Peyer's patch (tissue), 4 donors: ENCODE measurements at places on chromosomes 5 and 9. TPM values are rescaled to one million over a fixed set of nuclear protein-coding genes. Genes with fewer than 3 reads are reported as not detected.

DNA sequence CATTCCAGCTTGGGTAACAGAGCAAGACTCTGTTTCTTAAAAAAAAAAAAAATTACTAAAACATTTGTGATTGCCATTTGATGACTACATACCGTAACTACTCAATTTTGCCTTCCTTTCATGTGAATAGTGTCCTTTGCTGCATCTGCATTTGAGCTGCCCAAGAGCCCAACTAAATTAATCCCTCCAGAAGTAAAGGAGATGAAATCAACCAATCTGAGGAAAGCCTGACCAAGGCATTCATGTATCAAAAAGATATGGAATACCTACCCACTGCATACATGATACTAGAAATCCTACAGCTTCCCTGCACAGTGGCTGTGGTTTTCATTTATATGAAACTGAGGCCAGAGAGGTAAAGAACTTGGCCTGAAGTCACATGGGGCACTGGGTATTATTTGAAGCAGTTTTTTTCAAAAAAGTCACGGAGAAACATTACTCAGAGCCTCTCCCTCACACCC is 177.5 kb downstream of the AOPEP start:
- no peak for DNase-seq
- no peak overlapping the region for H3K27ac ChIP-seq

DNA sequence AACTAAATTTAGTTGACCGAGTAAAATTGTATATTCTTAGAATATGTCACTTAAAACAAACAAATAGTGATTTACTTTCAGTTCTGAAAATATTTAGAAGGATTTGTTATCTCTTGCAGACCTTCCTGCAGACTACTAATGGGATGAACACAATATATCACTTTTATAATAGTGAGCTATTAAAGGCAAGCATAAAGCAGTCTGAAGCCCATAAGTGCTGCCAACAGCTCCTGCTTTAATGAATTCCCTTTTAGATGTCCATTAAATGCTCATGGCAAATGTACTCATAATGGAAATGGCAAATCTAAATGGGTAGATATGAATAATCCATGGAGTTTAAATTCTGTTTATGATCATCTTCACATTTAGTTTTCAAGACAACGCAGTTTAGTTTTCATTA is 170.2 kb downstream of the RANBP17 start:
- H3K27ac ChIP-seq: no peak overlapping the region
- no peak for DNase-seq
- H3K36me3 ChIP-seq: no peaks in the 10 kb centered on the region
- H3K4me1 ChIP-seq: no peaks in the 10 kb centered on the region
- H3K27me3 ChIP-seq: no peaks in the 10 kb centered on the region

DNA sequence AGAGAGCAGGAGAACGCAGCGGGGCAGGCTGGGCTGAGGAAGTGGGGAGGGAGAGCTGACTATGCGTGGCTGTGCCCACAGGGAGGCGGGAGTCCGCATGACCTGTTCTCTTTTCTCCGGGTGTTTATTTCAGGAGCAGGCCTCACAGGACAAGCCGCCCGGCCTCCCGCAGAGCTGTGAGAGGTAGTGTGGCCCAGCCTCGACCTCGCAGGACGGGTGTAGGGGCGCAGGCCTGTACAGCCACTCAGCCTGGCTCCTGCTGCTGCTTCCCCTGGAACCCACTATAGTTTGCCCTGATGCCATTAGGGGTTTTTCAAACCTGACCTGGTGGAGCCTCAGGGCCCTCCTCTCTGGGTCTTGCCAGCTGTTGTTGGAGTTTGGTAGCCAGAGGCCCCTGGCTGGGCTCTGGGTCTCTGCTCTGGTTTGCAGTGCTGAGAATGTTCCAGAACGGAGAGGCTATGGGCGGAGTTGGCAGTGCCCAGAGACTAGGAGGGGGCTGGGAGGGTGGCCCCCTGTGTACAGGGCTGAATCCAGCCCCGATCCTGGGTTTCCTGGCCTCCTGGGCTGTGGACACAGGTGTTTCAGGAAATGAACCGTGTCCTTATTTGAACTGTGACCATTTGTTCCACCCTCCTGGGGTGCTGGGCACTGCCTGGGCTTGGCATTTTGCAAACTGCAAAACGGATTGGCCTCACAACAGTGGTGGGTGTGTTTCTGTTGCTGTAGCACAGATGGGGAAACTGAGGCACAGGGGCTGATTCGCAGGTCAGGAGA is 78.8 kb downstream of the WNK2 start:
- H3K27me3 ChIP-seq: no peaks in the 10 kb centered on the region
- no peaks in the 10 kb centered on the region for H3K4me1 ChIP-seq
- H3K4me3 ChIP-seq: no peak overlapping the region
- DNase-seq: no peak
- H3K36me3 ChIP-seq: peaks cover 41% of the 10 kb centered on the region
- no peak overlapping the region for H3K27ac ChIP-seq

GRCh38 chr5:181059297-181060230 is 19.5 kb downstream of the BTNL9 start:
- no peak overlapping the region for H3K27ac ChIP-seq
- H3K27me3 ChIP-seq: no peaks in the 10 kb centered on the region
- no peaks in the 10 kb centered on the region for H3K4me1 ChIP-seq
- peak overlapping the region; percentile 25 for H3K4me3 ChIP-seq

DNA sequence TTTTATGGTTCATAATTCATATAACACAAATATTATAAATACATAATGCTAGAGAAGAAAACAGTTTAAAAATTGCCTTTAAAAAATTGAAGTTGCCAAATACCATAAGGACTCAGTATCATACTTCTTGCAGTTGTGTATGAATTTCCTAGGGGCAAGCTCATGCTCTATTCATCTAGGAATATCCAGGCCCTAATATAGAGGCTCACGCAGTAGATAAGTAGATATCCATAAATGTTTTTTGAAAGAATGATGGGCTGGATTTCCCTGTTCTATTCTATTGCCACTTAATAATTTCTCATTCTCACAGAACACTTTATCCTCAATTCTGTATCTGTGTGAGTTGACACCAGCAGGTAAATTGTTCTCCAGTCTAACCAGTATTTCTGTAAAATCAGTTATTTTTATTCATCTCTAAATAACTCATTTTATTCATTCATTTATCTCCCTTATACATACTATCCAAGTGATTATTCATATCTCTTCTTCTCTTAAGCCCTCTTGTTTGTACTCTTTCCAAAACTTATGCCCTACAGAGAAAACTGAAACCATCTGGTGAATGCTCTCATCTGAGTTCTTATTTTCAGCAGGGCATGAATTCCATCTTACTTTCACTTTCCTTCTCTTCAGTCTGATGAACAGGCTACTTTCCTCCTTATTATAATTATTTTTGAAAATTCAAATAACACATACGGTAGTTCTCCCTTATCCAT is 97.1 kb downstream of the SLC44A1 start:
- H3K27ac ChIP-seq: no peak overlapping the region
- H3K36me3 ChIP-seq: peaks cover 4% of the 10 kb centered on the region
- H3K4me1 ChIP-seq: no peaks in the 10 kb centered on the region

- no peak overlapping the region for H3K27ac ChIP-seq
- H3K36me3 ChIP-seq: no peaks in the 10 kb centered on the region
- no peak overlapping the region for H3K4me3 ChIP-seq
- no peaks in the 10 kb centered on the region for H3K4me1 ChIP-seq
- DNase-seq: no peak
- H3K27me3 ChIP-seq: no peaks in the 10 kb centered on the region
Observed at GRCh38 chr9:121827251-121827967, 176.0 kb downstream of the DAB2IP start.

DNA sequence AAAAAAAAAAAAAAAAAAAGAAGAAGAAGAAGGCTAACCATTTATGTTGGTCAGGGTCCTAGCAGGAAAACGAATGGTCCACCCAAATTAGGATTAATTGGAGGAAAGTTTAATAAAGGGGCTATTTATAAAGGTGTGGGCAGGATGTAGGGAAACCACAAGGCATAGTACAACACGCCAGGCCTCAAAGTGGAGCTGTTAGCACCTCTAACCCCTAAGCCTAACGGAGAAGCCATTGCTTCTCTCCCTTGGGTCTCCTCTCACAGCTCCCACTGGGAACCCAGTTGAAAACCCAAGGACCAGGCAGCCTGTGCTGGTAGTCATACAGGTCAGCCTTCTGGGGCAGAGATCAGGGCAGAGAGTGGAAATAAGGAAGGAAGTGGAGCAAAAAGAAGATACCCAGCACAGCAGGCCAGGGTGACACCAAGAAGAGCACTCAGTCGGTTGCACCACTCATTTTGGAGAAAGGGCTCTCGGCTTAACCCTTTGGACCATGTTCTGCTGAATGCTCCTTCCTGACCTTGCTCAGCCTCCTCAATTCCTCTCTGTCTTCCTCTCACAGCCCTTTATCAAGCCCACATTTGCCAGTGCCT is 8.8 kb upstream of the GLIPR2 start:
- H3K4me3 ChIP-seq: no peak overlapping the region
- peaks cover 22% of the 10 kb centered on the region for H3K4me1 ChIP-seq
- H3K36me3 ChIP-seq: no peaks in the 10 kb centered on the region
- DNase-seq: peak; percentile 49
- H3K27ac ChIP-seq: no peak overlapping the region
- H3K27me3 ChIP-seq: no peaks in the 10 kb centered on the region

DNA sequence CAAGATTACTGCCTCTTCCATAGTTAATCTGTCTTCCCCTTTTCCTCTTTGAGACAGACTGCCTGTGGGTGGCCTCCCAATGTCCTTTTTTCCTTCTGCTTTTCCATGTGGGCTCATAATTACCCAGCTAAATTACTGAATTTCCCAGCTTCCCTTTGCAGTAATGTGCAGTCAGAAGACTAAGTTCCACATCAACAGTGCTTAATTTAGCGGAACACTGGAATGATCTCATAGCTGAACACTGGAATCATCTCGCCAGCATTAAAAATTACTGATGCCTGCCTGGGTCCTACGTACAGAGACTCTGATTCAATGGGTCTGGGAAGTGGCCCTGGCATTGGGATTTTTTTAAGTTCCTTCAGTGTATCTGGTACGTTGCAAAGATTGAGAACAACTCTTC is 84.3 kb downstream of the DNAH5 start:
- H3K4me3 ChIP-seq: no peak overlapping the region
- H3K27ac ChIP-seq: no peak overlapping the region
- no peak for DNase-seq
- no peaks in the 10 kb centered on the region for H3K4me1 ChIP-seq
- no peaks in the 10 kb centered on the region for H3K36me3 ChIP-seq

- no peak overlapping the region for H3K27ac ChIP-seq
- no peaks in the 10 kb centered on the region for H3K36me3 ChIP-seq
- no peak for DNase-seq
- H3K4me3 ChIP-seq: no peak overlapping the region
Observed at GRCh38 chr5:1923766-1924165, 41.0 kb upstream of the IRX4 start.

DNA sequence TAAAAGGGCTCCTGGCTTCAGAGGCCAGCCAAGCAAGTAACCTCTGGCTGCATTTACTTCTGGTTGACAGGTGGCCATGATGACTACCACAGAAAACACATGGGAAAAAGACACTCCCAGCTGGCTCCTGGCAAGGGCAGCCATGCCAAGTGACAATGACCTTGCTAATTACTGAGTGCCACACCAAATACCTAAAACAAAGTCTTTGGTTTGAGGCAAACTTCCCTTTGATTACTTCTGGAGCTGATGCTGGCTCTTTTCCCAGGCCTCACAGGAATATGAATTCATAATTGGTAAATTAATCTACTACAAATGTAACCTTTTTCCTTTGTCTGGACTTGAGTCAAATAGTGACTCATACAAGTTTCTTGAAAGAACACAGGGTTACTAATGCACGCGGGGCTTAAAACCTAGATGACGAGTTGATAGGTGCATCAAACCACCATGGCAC is 61.0 kb downstream of the LPAR1 start:
- H3K27ac ChIP-seq: no peak overlapping the region
- peak; percentile 58 for DNase-seq
- no peaks in the 10 kb centered on the region for H3K36me3 ChIP-seq
- H3K4me3 ChIP-seq: no peak overlapping the region
- no peaks in the 10 kb centered on the region for H3K4me1 ChIP-seq

DNA sequence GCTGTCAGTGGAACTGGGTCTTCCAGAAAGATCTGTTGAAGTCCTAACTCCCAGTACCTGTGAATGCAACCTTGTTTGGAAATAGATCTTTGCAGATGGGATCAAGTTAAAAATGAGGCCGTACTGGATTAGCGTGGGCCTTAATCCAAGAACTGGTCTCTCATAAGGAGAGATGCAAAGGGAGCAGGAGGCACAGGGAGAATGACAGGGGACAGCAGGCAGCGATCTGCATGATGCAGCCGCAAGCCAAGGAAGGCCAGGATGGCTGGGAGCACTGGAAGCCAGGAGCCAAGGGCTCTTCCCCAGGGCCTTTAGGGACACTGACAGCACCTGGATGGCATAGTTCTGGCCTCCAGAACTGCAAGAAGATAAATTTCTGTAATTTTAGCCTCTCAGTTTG is 114.4 kb downstream of the ICE1 start:
- H3K4me3 ChIP-seq: no peak overlapping the region
- no peaks in the 10 kb centered on the region for H3K36me3 ChIP-seq
- no peak overlapping the region for H3K27ac ChIP-seq

- no peak overlapping the region for H3K4me3 ChIP-seq
- DNase-seq: no peak
- H3K27ac ChIP-seq: no peak overlapping the region
- no peaks in the 10 kb centered on the region for H3K36me3 ChIP-seq
Observed at GRCh38 chr9:5430912-5431311, 6.8 kb downstream of the PLGRKT start.

DNA sequence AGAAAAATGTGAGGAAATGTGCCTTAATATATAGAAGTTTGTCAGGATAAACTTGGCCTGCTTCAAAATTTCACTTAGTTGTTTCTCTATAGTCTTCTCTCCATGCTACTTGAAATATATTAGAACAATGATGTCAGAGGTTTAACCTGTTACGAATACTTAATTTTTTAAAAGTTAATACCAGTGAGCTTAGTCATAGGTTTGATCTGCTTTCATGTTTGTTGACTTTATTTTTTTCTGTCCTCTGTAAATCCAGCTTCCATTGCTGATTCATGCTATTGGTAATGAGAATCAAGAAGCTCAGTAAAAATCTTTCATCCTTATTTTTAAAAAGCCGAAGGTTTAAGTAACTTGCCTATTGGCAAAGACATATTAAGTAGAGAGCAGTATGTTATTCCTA is 27.9 kb downstream of the BDP1 start:
- no peak overlapping the region for H3K27ac ChIP-seq
- no peaks in the 10 kb centered on the region for H3K27me3 ChIP-seq
- no peaks in the 10 kb centered on the region for H3K36me3 ChIP-seq
- no peaks in the 10 kb centered on the region for H3K4me1 ChIP-seq

- H3K36me3 ChIP-seq: no peaks in the 10 kb centered on the region
- DNase-seq: peak; percentile 53
- no peaks in the 10 kb centered on the region for H3K27me3 ChIP-seq
Observed at GRCh38 chr9:37034938-37035647, 1.0 kb upstream of the PAX5 start.

- no peak overlapping the region for H3K27ac ChIP-seq
- H3K4me1 ChIP-seq: no peaks in the 10 kb centered on the region
- H3K4me3 ChIP-seq: no peak overlapping the region
- DNase-seq: no peak
- no peaks in the 10 kb centered on the region for H3K27me3 ChIP-seq
Observed at GRCh38 chr5:78291687-78292086, 2.8 kb downstream of the AP3B1 start.

The IFNK gene
- not detected for total RNA-seq

The FAM151B gene
- total RNA-seq: 11.6 TPM

The NFX1 gene
- total RNA-seq: 59.1 TPM

The RARS1 gene
- 81.5 TPM for total RNA-seq

The CTXN3 gene
- not detected for total RNA-seq

The ZNF658 gene
- 1.7 TPM for total RNA-seq

The RALGPS1 gene
- total RNA-seq: 144 TPM
